ENCODE measurements at places on chromosomes 1 and 21.

DNA sequence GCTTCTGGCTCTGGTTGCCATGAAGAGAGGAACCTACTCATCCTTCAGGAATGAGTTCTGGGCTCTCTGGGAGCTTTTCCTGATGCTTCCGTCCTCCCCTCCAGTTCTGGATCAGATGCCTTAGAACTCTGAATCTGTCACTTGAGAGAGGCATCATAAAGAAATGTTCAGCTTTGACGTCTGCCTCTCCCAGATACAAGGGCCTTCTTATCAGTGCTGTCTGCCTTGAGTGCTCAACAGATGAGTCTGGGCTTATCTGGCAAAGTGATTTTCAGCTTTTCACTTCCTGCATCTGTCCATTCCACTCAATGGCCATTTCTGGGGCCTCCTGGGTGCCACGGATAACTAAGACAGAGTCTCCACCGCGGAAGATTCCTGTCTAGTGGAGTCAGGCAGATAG, 12.3 kb upstream of the OTUD3 start:
- peak; percentile 67 for DNase-seq

GRCh38 chr1:75559136-75559535, 51.8 kb downstream of the SLC44A5 start:
- no peak for DNase-seq

DNA sequence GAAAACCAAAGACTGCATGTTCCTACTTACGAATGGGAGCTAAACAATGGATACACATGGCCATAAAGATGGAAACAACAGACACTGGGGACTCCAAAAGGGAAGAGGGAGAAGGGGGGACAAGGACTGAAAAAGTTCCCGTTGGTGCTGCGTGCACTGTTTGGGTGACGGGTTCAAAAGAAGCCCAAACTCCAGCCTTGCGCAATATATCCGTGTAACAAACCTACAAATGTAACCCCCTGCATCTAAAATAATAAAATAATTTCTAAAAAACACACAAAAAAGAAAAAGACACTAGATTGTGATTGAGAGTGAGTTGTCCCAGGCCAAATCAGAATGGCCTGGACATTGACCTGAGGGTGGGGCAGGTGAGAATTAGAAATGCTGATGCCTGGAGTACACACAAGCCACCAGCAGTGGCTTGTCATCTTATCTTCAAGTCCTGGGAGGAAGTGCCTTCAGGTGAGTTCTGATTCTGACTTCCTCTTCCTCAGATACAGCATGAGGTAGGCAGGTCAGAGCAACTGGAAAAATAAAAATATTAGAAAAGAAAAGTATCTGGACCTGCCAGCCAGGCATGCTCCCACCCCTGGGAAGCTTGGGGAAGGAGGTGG, 54.7 kb downstream of the SPATA46 start:
- DNase-seq = no peak

- DNase-seq = no peak
Measured at GRCh38 chr1:171126504-171126903, 35.8 kb downstream of the FMO3 start.

GRCh38 chr1:5685446-5686040, 306.7 kb downstream of the NPHP4 start:
- no peak for DNase-seq
